Ureter (tissue), 1 donor: ENCODE measurements at places on chromosomes 13 and 19.

DNA sequence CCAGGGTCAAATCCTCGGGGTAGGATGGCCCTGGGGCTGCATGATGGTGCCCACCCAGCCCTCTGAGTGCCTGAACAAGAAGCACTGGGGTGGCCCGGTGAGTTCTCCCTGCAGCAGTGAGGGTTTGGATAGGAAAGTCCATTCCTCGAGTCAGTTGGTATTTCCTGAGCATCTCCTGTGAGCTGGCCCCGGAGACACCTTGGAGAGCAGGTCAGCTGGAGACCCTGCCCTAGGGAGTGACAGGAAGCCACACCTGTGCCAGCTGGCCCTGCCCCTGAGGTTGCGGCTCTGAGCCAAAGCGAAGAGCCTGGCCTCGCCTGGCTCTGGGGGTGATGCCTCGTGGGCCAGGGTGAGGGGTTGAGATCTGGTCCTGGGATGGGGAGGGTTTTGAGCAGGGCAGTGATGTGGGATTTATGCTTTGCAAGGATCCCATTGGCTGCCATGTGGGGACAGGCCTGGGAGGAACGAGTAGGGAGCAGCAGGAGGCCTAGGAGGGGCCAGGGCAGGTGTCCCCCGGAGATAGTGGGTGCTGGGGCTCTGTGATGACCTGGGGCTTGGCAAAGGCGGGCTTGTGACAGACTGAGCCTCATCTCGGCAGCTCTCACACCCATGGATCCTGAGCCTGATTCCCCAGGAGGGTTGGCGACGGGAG, 16.0 kb downstream of the CRTC1 start:
- DNase-seq = no peak

GRCh38 chr19:43895727-43896308, 39.3 kb downstream of the ZNF45 start:
- no peak for DNase-seq

DNA sequence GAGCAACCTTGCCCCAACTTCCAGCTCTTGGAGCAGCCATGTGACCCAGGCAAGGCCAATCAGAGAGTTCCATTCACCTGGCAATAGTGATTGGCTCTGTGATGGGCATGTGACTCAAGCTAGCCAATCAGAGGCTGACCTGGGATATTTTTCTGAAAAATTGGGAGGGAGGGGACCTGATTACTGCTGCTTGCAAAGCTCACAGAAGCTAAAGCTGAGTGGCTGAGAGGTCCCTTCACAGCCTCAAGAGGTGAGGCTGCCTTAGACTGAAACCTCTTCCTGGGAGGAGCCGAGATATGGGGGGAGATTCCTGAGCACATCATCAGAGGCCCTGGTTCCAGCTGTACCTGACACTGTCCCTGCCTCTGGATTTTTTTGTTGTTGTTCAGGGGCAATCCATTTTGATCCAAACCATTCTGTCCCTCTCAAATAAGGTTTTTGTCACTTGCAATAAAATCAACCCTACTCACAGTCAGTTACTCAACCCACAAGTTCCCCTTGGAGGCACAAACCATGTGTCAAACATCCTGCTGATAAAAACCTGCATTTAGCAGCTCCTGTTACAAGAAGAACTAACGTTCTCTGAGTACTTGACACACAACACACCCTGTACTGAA, 4.8 kb downstream of the CIB3 start:
- no peak for DNase-seq

DNA sequence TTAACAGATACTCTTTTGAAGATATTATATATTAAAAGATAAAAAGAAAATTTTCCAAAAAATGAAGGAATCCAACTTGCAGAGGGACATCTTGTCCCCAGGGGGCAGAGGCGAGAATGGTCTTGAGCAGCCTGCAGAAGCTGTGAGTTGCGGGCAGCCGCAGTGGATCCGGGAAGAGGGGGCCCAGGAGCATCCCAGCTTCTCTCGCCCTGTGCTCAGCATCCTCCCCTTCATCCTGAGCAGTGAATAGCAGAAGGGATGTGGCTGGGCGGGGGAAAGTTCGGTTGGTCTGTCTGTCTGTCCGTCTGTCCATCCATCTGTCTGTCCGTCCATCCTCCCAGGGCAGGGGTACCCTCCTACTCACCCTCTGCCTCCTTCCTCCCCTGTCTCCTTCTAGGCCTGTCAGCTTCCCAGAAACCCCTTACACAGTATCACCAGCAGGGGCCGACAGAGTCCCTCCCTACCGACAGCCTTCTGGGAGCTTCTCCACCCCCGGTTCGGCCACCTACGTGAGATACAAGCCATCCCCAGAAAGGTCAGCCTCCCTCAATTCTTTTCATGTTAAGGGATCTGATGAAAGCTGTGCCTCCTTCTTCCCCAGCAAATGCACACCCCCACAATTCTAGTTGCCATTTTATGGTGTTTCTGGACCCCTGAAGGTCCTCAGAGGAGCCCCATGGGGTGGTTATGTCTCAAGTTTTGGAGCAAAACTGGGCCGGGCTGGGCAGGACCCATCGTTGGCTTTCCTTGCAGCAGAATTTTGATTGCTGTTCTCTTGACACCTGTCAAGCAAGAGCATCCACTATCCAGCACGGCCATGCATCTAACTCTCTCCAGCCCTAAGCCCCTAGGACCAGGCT, 81.6 kb downstream of the DPF1 start:
- peak; percentile 57 for DNase-seq

- no peak for DNase-seq
These were observed 146.5 kb upstream of the SOX21 start for GRCh38 chr13:94858856-94859255.

DNA sequence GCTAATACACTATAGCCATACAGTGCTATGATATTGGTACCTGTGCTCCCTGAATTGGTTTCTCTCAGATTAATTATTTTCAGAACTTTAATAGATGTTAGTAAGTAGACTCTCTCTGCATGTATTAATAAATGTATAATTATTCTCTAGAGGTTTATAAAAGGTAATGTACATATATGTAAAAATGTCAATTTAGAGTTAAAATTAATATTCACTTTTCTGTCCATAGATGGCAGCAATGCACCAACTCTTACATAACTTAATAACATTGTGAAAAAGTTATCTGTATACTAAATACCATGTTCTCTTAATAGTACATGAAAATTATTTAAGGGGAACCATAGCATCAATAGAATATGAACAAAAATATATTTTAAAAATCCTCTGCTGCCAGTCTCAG, 515.0 kb upstream of the KLHL1 start:
- DNase-seq = no peak

- DNase-seq = no peak
These were observed 103.4 kb downstream of the LHFPL6 start for GRCh38 chr13:39499604-39500003.

- DNase-seq = no peak
These were observed 702 bp downstream of the PTH2 start for GRCh38 chr19:49422407-49423070.

DNA sequence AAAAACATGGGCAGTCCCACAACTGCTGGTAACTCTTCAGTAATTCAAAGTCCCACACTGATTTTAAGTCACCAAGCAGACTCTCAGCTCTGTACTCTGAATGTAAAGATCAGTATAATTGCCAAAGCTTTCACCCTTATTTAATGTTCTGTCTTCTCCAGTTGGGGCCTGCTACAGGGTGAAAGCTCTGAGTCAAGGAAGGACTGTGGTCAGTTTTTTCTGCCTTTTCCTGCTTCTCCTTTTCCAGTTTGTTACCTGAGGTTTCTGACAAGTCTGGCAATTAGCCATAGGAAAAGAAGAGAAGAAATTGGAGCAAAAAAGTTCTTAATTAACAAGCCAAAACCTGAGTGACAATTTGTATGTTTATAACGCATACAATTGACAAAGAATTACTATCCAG, 279.3 kb downstream of the RBM26 start:
- DNase-seq = no peak

- DNase-seq = no peak
These were observed 14.6 kb downstream of the TMEM150B start for GRCh38 chr19:55310498-55310897.

- no peak for DNase-seq
These were observed 17.9 kb downstream of the SLAIN1 start for GRCh38 chr13:77715233-77715891.
